ENCODE measurements at places on chromosomes 2 and 18. TPM values are rescaled to one million over a fixed set of nuclear protein-coding genes. Genes with fewer than 3 reads are reported as not detected.

- no peak for DNase-seq
Observed at GRCh38 chr18:22643731-22644130, 226.0 kb upstream of the CTAGE1 start.

The TUBA4A gene
- polyA plus RNA-seq = 25.2 TPM

The MGAT5 gene
- polyA plus RNA-seq = 46.5 TPM

The NXPH2 gene
- polyA plus RNA-seq = 5.6 TPM

DNA sequence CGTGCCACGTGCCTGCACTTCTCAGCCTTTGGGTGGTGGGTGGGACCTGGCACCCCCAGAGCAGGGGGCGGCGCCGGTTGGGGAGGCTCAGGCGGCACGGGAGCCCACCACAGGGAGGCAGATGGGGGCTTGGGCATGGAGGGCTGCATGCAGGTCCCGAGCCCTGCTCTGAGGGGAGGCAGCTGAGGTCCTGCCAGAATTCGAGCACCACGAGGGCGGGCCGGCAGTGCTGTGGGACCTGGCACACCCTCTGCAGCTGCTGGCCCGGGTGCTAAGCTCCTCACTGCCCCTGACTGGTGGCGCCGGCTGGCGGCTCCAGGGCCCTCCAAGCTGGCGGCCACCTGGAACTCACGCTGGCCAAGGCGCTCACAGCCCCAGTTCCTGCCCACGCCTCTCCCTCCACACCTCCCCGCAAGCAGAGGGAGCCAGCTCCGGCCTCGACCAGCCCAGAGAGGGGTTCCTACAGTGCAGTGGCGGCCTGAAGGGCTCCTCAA lies 1176.8 kb upstream of the GYPC start:
- DNase-seq = no peak

DNA sequence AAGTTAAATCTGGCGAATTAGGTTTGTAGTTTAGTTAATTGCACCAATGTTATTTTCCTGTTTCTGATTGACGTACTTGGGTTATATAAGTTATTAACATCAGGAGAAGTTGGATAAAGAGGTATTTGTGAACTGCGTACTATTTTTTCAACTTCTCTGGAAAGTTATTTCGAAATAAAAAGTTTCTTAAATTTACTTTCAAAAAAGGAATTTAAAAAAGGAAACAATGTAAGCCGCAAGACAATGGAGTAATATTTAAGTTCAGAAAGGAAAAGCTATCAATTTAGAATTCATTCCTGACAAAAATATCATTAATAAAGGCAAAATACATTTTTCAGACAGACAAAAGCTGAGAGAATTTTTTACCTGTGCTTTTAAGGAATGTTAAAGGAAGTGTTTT lies 47.7 kb downstream of the RAB10 start:
- no peak for DNase-seq

The SERPINB8 gene
- 3.4 TPM for polyA plus RNA-seq

GRCh38 chr2:69962986-69963730 lies 1.7 kb upstream of the ASPRV1 start:
- no peak for DNase-seq

The INO80D gene
- polyA plus RNA-seq = 12.3 TPM

GRCh38 chr2:174553811-174554493 lies 43.7 kb downstream of the WIPF1 start:
- no peak for DNase-seq
